NCI-H1930 (cell line): ENCODE measurements at places on chromosomes 12 and 14.

- no peak for DNase-seq
Measured at GRCh38 chr12:95681210-95681765, 109.3 kb downstream of the NTN4 start.

DNA sequence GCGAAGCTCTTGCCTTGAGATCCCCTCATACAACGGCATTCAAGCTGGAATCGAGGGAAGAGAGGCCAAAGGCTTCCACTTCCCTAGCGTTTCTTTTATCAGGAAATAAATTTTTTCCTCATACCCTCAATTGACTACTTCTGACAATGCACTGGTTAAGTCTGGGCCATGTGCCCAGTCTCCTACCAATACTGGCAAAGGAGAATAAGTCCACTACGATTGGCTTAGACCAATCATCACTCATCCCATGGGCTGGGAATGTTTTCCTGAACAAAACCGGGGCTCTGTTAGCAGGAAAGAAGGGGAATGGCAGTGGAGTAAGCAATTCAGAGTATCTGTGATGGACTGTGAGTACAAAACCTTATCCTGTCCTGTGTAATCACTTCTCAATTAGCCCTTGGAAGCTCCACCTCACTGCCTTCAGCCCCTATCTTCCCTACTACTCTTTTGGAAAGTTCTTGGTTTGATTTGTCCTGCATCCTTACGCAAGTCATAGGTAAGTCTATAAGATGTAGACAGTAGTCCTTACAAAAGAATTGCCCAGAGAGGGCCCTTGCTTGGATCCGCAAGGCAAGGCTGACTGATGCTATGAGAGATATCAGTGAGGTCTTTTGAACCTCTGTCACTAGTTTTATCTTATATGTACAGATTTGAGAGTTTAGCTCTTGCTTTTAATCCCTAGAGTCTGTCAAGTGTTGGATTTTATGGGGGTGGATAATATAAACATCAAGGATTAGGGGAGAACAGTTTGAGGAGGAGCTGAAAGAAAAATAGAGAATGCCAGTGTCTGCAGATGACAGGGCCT, 36.3 kb upstream of the CDK17 start:
- DNase-seq: no peak

DNA sequence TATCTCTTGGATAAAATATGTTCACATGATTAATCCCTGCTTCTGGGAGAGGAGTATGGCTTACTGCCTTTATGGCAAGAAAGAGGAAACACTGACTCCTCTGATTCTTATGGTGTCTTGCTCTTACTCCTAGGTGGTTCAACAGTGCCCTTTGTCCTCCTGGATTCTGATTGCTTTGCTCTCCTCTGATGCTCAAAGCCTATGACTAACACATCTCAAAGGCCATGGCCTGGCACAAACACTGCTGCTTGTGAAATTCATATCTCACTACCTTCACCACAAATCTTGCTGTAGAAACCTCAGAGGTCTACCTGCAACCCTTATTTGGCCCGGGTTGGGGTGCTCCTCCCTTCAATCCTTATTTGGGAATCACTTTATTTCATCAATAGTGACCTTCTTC, 217.2 kb downstream of the C12orf50 start:
- no peak for DNase-seq

GRCh38 chr12:83197483-83197914, 510.8 kb downstream of the TMTC2 start:
- DNase-seq: no peak

- no peak for DNase-seq
Measured at GRCh38 chr14:54532111-54533012, 22.7 kb downstream of the CGRRF1 start.

- peak; percentile 39 for DNase-seq
Measured at GRCh38 chr14:70709726-70710382, 68.1 kb downstream of the TTC9 start.

- DNase-seq: no peak
Measured at GRCh38 chr12:130083734-130084133, 78.5 kb upstream of the FZD10 start.

- no peak for DNase-seq
Measured at GRCh38 chr12:126156806-126157574, 1091.8 kb downstream of the AACS start.

- no peak for DNase-seq
Measured at GRCh38 chr12:67671419-67671818, 22.9 kb downstream of the DYRK2 start.

DNA sequence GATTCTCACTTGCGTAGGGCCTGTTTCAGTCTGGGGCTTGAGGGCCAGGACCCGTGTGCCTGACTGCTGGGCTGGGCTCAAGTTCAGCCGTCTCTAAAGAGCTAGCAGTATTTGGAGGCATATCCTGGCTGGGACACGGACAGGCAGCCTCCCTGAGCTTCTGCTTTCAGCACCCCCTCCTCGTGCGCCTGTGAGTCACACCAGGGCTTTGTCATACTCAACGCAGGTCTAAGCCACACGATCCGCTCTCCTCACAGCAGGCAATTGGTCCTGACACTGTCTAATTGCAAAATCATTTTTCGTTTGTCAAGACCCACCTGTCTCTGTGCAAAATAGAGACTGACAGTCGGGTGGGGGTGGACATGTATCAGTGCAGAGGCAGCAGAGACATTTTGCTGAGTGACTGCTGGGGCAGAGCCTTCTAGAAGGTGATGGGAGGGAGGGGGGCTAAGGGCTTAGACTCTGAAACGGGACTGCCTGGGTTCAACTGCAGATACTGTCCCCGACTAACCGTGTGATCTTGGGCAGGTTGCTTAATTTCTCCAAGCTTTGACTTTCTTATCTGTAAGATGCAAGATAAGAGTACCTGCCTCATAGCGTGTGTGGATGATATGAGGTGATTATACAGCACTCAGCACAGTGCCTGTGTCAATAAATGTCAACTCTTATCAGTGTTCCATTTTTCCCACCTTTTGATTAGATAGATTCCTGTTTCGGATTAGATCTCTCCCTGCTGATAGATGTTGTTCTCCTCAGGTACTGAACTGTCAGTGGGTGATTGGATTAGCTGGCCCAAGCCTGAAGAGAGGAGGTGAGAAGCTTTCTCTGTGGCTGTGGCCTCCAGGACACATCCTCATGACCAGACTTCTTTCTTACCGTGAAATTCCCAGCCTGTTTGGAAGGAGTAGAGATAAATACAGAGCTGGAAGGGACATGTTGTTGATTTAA, 53.1 kb downstream of the KCNA1 start:
- DNase-seq: no peak

- no peak for DNase-seq
Measured at GRCh38 chr14:75939200-75939599, 42.6 kb downstream of the TGFB3 start.

GRCh38 chr14:72680853-72681640, 212.9 kb downstream of the DPF3 start:
- DNase-seq: no peak

DNA sequence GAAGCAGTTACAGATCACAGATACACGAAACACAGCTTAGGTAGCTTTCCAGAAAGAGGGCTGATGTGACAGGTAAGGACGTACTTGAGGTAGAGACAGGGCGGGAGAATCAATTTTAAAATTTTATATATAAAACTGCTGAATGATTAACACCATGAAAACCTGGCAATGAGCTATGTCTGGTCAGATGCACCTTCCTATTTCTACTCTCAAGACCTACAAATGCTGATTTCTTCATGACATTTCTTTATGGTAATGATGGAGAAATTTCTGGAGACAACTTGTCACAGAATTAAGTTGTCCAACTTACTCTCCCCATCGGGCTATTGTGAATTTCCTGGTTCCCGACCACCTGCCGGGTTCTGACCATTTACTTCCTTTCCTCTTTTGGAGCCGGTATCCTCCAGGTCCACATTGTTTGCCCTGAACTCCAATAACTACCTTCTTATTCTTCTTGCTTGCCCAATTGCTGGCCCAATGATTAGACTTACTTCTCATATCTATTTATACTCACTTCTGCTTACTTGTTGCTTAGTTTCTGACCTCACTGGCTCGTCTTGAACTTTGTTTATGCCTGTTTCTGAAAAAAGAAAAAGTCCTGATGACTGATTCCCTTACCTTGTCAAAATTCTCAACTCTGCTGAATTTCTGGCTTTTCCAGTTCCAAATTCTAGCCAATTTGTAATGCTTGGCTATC, 12.8 kb upstream of the ATP2B1 start:
- no peak for DNase-seq

GRCh38 chr12:39365364-39366001, 77.4 kb downstream of the KIF21A start:
- no peak for DNase-seq

DNA sequence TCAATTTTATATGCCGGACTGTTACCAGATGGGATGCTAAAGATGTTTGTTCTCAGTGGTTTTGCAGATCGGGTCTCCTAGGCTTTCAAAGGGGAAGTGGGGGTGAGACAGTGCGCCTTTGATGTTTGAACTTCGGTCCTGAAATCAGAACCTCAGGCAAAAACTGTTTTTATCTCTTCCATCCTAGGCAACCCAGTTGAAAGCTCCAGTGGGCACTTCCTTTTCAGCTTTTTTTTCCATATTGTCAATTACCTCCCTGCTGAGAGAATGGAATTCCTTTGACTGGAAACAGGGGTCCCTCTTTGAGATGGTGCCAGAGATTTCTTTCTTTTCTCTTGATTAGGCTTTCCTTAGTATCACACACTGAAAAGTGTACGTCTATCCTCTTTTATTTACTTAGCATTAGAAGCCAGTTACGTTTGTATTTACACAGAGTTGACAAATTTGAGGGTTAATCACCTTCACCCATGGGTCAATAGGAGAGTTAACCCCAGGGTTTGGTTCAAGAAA, 40.0 kb downstream of the NUAK1 start:
- no peak for DNase-seq
